Left ventricle myocardium inferior (tissue), 1 donor: ENCODE measurements at places on chromosomes 3 and 15.
A peak's percentile ranks its signal among the peaks of the same experiment; 100 is the strongest.

DNA sequence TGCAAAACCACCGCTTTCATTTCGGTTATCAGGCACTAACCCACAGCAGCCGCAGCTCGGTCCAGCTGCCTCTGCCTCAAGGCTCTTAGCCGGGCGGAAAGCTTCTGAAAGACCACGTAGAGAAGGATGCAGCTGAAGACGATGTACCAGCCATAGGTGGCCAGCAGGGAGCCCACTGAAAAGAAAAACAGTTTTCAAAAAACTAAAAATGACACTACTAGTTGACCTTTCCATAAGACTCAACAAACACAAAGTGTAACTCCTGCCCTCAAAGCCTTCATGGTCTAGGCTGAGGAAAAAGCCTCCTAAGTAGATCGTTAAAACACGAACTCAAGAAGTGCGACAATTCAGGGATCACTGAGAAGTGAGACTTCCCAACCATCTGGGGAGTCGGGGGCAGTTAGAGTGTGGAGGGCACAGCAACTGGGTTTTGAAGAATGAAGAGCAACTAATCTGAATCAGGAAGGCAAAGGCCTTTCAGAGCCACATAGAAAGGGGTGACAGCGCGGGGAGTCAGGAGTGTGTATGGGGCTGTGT is 716 bp downstream of the SELENOS start:
- DNase-seq = no peak

DNA sequence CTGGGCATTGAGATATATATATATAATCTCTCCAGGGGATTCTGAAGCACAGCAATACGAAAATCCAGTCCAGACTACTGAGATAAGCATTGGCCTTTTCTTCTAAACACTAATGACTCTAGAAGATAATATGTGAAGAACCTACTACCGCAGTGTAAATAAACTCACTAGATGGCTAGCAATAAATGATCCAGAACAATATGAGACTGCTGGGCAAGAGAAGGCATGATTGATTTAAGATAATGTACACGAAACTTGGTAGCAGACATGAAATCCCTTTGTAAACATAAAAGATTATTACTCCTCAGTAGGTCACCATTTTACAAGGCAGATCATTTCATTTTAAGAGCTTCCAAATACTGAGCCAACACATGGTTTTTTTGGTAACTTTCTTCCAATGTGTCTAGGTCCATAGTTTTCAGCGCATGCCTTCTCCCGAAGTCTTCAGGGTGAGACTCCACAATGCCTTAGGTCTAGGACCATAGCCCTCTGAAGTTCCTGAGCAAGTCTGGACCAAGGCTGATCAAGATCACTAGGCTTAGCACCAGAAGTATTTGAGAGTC is 193.2 kb downstream of the LRRN1 start:
- DNase-seq = no peak

- no peak for DNase-seq
Measured at GRCh38 chr3:194396859-194397756, 2.0 kb downstream of the GP5 start.

- no peak for DNase-seq
Measured at GRCh38 chr3:76025561-76025960, 240.2 kb upstream of the ZNF717 start.

DNA sequence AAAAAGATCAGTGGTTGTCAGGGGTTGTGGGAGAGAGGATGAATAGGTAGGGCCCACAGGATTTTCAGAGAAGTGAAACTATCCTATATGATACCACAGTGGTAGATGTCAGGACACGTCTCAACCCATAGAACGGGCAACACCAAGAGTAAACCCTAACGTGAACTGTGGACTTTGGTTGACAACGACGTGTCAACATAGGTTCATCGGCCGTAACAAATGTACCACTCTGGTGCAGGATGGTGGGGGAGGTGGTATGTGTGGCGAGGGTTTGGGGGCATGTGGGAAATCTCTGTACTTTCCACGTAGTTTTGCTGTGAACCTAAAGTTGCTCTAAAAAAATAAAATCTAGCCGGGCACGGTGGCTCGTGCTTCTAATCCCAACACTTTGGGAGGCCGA is 13.0 kb upstream of the PIGZ start:
- no peak for DNase-seq

GRCh38 chr3:56864918-56865524 is 63.3 kb upstream of the ARHGEF3 start:
- DNase-seq = no peak

- DNase-seq = no peak
Measured at GRCh38 chr3:98814817-98815420, 51.8 kb downstream of the ST3GAL6 start.

- DNase-seq = peak; percentile 38
Measured at GRCh38 chr15:85583923-85584390, 203.6 kb downstream of the AKAP13 start.
